ENCODE measurements at places on chromosomes 2 and 18.
A peak's percentile ranks its signal among the peaks of the same experiment; 100 is the strongest.

DNA sequence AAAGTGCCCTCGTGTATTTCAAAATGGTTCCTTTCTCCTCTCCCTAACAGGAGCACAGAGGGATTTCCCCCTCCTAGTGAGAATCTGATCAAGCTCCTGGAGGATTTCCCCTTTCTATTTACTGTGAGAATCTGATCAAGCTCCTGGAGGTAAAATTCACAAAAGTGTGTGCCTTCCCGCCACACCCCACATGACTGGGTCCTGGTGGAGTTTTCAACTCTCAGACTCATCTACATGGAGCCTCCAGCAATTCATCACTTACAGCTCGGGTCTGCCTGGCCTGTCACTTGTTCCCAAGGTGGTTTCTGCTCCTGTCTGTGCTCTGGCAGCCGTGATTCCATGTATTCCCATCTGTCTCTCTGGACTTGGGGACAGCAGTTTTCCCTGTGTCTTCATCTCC lies 590.7 kb downstream of the FBXO15 start:
- DNase-seq, result no peak

DNA sequence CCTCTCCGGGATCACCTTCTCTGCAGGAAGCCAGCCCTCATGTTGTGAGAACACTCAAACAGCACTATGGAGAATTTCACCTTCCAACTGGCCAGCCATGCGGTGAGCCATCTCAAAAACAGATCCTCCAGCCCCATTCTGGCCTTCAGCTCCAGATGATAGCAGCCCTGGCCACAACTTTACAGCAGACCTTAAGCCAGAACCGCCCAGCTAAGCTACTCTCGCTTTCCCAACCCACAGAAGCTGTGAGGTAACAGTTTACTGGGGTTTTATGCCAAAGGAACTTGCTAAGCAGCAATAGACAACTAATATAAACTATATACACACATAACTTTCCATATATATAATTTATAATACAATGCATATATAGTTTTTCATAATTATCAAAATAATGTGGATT lies 11.6 kb upstream of the PTPN4 start:
- no peak for DNase-seq

DNA sequence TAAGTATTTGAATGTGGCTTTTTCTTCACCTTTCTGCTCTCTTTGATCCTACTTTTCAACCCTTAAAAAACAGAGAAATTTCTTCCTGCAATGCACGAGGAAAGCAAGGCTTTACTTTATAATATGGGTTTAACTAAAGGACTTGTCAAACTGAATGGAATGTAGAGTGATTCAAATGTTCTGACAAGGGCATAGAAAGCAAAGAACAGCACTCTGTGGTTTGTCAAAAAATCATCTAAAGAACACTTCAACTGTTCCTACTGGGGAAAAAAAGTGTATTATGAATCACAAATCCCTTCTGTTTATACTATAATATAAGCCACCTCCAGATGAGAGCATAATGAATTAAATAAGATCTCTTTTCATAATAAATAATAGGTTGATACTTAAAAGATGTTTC lies 45.0 kb upstream of the RIT2 start:
- no peak for DNase-seq

- no peak for DNase-seq
Observed at GRCh38 chr18:6781142-6781714, 51.7 kb downstream of the ARHGAP28 start.

GRCh38 chr2:59572227-59572626 lies 981.2 kb downstream of the BCL11A start:
- DNase-seq, result no peak

DNA sequence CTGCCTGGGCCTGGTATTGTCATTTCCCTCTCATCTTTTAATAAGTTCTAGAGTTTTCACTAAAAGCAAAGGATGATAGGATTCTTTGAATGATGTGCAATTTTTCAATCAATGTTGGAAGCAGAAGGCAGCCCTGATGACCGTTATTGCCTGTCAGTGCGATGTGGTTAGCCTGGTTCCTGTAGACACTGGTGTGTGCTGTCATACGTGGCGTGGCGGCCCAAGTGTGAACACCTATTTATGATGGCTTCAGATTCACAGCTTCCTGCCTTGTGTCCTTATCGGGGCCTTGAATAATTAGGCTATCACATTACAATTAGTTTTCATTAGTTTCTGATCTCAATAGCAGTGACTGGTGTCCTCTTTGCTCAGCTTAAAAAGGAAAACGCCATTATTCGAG lies 218.5 kb downstream of the TPGS2 start:
- no peak for DNase-seq

- DNase-seq, result no peak
Observed at GRCh38 chr2:213266421-213266820, 17.8 kb upstream of the SPAG16 start.

DNA sequence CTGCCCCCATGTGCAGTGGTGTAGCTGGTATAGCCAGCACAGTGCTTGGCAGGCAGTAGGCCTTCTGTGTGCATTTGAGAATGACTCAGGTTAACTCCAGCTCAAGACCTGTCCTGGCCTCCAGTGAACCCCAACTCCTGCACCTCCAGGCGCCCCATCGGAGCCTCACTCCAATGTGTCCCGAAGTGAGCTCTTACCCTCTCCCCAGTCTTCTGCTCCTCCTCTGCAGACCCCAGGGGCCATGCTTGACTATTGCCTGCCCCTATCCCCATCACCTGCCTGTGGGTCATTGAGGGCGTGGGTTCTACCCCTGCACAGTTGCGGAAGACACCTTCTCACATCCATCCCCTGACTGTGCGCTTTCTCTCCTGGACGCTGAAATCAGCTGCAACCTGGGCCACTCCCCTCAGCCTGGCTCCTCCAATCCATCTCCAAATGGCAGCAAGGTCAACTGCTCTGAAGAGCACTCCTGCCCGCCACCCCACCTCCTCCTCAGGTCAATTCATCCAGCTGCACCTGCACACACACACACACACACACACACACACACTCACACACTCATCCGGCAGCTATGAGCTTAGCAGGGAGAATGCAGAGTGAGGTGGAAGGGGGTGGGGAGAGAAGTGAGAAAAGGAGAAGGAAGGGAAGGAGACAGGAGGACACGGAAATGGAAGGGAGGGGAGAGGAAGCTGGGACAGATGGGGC lies 130.3 kb upstream of the GLI2 start:
- DNase-seq, result peak; percentile 95

All from DMS53 (cell line).